ENCODE measurements at places on chromosomes 16 and 17.
A peak's percentile ranks its signal among the peaks of the same experiment; 100 is the strongest.

GRCh38 chr17:78040440-78041385, 82.2 kb downstream of the TNRC6C start:
- peak; percentile 37 for DNase-seq

DNA sequence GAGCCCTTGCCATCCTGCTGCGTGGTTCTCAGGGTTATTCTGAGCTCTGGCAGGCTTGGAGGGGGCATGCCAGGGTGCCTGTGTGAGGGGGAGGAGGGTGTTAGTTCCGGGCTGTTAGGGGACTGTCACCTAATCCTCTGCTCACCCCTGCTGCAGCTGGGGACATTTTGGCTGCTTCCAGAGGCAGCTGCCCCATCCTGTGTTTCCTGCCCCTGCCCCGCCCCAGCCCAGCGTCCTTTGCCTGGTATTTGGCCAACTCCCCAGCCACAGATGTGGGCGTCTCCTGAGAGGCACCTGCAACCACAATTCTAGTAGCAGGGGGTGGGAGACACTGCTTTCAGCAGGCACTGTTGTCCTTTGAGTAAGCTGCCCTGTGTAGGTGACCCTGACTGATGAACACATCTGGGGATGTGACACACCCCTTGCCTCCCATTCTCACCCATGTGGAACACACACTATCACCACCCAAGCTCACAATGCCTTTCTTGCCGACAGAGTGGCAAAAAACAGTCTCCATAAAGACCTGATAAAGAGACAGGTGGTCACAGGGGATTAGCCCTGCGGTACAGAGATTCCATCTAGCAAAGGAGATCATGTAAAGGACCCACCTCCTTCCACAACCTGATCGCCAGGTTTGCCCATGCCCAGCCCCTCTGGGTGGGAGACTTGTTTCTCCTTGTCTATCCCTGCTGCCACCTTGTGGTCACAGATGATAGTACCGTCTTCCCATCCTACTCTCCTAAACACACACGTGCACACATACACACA, at the start of gene CHRNE:
Gene CHRNE, minus strand, starts transcription at position 48 of the 768 bp plus-strand sequence. Its CDS starts 35 bp downstream, at position 13.
- peak; percentile 80 for DNase-seq

DNA sequence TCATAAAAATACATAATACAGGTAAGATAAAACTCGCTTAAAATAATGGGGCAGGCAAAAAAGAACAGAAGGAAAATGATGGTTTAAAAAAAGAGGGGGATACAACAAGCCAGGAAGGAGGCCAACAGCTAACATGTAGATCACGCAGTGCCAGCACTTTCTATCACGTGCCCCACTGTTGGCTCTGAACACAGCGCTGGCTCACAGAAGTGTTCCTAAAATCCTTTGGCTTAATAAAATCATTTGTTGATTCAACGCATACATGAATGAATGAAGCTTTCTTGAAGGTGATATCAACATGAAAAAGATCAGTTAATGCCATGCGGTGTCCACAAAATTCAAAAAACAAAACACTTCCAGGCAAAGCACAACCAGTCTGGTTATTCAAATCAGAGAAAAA, 8.5 kb downstream of the ITGAE start:
- no peak for DNase-seq

DNA sequence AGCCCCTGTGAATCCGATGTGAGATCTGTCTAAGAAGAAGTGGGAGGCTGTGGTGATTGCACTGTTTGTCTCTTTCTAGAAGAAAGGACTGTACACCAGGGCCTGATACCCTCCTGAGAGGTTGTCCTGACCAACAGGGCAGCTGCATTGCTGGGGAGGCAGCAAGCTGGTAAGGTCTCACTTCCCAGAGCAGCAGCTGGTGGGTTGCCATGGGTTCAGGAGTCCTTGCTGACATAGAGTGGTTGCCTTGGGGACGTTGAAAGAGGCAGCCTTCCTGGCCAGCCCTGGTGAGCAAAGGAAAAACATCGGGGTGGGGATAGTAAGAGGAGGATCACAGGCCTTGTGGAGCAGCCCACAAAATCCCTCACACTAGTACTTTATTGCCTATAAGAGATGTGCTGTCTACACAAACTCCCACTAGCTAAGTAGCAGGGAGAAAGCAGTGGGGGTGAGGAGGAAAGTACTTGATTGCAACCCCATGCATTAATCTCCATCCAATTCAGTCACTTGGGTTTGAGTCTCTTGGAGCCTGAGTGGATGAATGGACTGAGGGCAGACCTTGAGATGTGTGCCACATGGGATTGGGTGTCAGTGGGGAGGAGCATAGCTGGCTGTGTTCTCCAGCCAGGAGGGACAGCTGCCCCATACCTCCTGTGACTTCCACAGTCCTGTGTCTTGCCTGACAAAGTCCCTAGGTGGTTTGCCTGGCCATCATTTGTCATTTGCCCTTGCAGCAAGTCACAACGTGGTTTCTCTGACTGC, 143.8 kb upstream of the RPL38 start:
- DNase-seq = no peak

DNA sequence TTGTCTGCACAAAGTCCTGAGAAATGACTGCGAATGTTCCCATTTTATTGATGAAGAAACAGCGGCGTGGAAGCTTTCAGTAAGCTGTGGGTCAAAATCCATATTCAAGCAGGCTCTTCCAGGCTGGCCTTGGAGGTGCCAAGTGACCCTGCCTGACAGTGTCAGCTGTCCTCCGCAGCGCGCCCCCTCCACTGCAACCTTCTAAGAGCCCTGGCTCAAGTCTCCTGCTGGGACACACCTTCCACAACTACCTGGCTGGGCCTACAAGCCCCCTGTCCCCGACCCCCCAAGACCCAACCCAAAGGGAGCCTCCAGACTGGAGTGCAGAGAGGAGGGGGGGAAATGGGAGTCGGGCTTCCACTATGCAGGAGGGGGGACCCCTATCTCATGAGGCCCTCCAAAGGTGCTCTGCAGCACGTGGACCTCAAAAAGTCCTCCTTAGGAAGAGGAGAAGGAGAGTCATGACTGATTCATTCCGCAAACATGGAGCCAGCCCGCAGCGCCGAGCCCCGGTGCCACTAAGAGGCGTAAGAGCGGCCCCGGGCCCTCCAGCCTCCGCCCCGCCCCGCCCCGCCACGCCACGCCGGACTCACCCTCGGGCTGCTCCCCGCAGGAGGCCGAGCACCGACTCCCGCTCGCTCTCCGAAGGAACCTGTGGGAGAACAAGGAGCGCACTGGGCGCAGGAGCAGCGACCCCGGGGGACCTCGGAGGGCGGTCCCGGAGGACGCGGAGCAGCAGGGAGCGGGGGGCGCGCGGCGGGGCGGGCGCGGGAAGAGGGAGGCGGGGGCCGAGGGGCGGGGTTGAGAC, 574 bp downstream of the MPP3 start:
- DNase-seq = peak; percentile 75

DNA sequence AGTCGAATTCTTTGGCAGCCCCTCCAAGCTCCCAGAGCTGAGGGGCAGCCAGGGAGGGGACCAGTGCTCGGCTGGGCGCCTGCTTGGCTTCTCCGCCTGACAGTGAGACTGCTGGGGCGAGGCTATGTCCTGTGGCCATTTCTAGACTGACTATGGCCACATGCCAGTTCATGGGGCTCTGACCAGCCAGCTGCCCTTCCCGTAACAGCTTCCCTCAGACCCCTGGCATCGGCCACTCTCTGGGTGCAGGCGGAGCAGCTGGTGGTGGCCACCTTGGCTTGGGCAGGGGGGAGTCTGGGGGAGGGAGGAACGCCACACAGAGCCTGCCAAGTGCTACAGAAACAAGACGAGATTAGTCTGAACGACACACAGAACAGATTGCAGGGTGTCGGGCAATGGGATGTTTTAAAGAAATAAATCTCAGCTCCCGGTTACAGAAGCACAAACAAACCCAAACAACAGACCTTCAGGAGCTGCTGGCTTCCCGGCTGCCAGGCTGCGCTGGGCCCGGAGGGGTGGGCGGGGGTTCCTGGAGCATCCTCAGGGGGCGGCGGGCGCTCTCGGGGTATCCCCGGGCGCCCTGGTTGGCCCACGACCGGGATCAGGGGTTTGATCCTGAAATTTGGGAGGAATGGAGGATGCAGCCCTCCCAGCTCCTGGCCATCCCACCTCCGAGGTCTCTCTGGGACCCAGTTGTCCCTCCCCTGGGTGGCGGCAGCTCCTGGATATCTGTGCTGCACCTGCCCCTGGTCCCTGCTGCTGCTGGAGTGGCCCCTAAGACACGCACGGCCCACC, 34.5 kb downstream of the TBC1D16 start:
- no peak for DNase-seq

DNA sequence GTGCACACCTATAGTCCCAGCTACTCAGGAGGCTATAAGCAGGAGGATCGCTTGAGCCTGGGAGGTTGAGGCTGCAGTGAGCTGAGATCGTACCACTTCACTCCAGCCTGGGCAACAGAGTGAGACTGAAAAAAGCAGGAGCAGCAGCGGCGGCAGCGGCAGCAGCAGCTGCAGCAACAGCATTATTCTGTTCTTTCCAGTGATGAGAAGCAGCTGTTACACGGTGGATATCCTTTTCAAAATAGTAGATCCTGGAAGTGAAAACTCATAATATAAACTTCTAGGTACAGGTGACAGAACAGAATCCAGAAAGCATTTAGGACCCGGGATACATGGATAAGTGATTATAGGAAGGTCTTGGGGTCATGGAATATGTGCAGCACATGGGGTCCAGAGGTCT, 17.8 kb upstream of the HNF1B start:
- no peak for DNase-seq

- no peak for DNase-seq
Measured at GRCh38 chr17:57752031-57752905, 7.2 kb upstream of the CCDC182 start.

GRCh38 chr16:88816736-88817535, 5.2 kb upstream of the APRT start:
- no peak for DNase-seq

- no peak for DNase-seq
Measured at GRCh38 chr16:79644971-79645667, 44.6 kb upstream of the MAF start.

DNA sequence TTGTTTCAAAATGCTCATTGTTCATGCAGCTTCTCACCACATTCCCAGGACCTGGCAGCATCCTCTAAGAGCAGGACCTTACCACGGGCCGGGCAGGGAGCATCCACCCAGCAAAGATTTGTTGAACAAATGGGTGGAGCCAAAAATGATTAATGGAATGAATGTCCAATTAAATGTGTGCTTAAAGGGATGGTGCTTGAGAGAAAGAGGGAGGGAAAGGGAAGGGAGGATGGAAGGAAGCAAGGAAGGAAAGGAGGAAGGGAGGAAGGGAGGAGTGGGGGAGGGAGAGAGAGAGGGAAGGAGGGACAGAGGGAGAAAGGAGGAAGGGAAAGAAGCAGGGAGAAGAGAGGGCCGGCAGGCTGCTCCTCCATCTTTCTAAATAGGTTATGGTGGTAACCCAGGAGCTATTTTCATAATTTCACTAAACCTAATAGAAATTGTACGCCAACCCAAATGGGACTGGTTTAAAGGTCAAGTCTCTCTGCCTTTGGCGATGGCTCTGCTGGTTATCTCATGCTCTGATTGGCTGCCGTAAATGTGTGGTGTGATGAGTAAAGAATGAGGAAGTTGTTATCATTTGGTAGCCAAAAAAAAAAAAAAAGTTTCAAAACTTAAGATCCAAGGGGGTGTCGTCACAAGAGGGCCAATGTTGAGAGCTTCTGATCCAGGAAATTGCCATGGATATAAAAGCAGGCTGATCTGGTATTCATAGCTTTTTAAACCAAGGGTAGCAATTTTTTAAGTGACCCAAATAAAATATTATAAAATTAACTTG, 126.7 kb upstream of the FOXF1 start:
- peak; percentile 92 for DNase-seq

- no peak for DNase-seq
Measured at GRCh38 chr17:2400474-2400866, 390 bp downstream of the MNT start.

DNA sequence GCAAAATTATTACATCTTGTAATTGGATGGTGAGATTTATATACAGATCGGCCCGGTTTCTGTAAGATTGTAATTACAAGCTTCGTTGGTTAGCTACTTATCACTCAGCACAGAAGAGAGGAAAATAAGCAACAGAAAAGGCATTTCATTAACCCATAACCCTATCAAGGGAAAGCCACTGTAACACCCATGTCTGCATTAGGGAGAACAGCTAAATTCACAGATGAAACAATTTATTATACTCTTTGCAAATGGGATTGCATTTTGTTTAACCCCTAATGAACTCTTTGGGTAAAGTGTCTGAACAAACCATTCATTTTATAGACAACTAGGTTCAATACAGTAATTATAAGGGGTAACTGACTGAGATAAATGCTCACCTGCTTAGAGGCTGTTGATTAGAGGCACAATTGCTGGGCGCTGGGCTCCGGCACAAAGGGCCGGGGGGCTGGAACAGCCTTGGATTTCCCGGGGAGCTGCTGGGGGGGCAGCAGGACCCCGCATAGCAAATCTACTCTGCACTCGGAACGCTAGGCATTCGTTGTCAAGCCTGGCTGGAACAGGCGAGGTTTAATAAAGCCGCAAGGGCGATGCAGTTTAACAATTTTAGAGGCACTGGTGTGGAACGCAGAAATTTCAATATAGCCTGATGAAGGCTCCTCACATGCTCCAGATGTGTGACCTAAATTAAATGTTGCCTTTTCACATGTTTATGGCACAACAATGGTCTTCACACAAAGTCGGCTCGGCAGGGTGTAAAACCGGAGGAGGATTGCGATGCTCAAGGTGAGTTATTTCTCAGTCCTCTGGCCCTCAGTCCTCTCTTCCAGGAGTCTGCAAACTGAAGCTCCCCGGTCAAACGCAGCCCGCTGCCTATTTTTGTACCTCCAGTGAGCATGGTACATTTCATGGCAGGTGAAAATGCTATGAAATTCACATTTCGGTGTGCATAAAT, 134.0 kb upstream of the IRX6 start:
- no peak for DNase-seq

GRCh38 chr16:800834-801511, 439 bp upstream of the GNG13 start:
- DNase-seq = no peak

- no peak for DNase-seq
Measured at GRCh38 chr16:31403590-31404352, 10.6 kb downstream of the ITGAD start.

DNA sequence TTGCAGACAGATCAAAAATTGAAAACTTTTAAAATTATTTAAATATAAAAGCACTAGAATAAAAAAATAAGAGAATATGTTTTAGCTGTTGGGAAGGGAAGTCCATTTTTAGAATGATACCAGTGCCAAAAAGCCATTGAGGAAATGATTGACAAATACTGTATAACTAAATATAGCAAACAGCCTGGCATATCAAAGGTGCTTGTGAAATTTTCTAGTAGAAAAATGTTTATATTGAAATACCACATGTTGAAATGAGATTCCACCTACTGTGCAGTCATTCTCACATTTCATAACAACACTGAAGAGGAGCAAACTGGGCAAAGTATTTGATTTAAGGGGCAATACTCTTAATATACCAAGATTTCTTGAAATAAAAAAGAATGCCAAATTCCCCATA, 183.5 kb downstream of the PHKB start:
- DNase-seq = peak; percentile 2

- DNase-seq = no peak
Measured at GRCh38 chr17:81189670-81190530, 23.9 kb upstream of the AATK start.
